Mammary microvascular endothelial cell (primary cell): ENCODE measurements at places on chromosomes 5 and 9. TPM values are rescaled to one million over a fixed set of nuclear protein-coding genes. Genes with fewer than 3 reads are reported as not detected.

The CTXN3 gene
- not detected in 2 replicates for total RNA-seq

The SPATA6L gene
- 0.80 and 0.94 TPM in 2 replicates for total RNA-seq

The CRHBP gene
- not detected in 2 replicates for total RNA-seq

The CRAT gene
- 35.0 and 37.0 TPM in 2 replicates for total RNA-seq

The ARID3C gene
- 0.34 TPM in 1 of 2 replicates, not detected in the other for total RNA-seq

The SOHLH1 gene
- 0.34 TPM in 1 of 2 replicates, not detected in the other for total RNA-seq

The ARSI gene
- total RNA-seq, result 0.33 and 0.49 TPM in 2 replicates

The FRRS1L gene
- total RNA-seq, result not detected in 2 replicates

The MCTP1 gene
- total RNA-seq, result 104 and 127 TPM in 2 replicates

The GPRIN1 gene
- total RNA-seq, result 8.8 and 10.0 TPM in 2 replicates

The SPATA31E1 gene
- total RNA-seq, result not detected in 2 replicates

The CD274 gene
- total RNA-seq, result 20.8 and 22.7 TPM in 2 replicates

The SYNPO gene
- 40.3 and 41.0 TPM in 2 replicates for total RNA-seq
